Cardiac muscle cell (in vitro differentiated cells and primary cell): ENCODE measurements at places on chromosomes 2 and 18. TPM values are rescaled to one million over a fixed set of nuclear protein-coding genes. Genes with fewer than 3 reads are reported as not detected.

RAB6C gene
- polyA plus RNA-seq = 0.07 TPM in 1 of 2 replicates, not detected in the other

KCNJ13 gene
- polyA plus RNA-seq = 0.96 and 1.3 TPM in 2 replicates

COPS8 gene
- polyA plus RNA-seq = 139 and 186 TPM in 2 replicates

TXNDC2 gene
- not detected in 2 replicates for polyA plus RNA-seq

EPHA4 gene
- polyA plus RNA-seq = 21.2 and 27.1 TPM in 2 replicates

IL37 gene
- not detected in 2 replicates for polyA plus RNA-seq

EXOC6B gene
- 17.0 and 21.7 TPM in 2 replicates for polyA plus RNA-seq

RAB27B gene
- 0.59 and 0.71 TPM in 2 replicates for polyA plus RNA-seq

MLPH gene
- polyA plus RNA-seq = 1.4 TPM in 1 of 2 replicates, not detected in the other

EIF2AK2 gene
- polyA plus RNA-seq = 12.5 and 18.3 TPM in 2 replicates

CCDC85A gene
- 2.0 and 3.9 TPM in 2 replicates for polyA plus RNA-seq

SOX11 gene
- 9.3 and 10.6 TPM in 2 replicates for polyA plus RNA-seq

EVX2 gene
- 0.28 TPM in 1 of 2 replicates, not detected in the other for polyA plus RNA-seq

HOXD10 gene
- polyA plus RNA-seq = not detected in 2 replicates

EHD3 gene
- polyA plus RNA-seq = 12.3 and 15.5 TPM in 2 replicates

HOXD4 gene
- polyA plus RNA-seq = not detected in 2 replicates
